ENCODE measurements at places on chromosomes 7 and 10. TPM values are rescaled to one million over a fixed set of nuclear protein-coding genes. Genes with fewer than 3 reads are reported as not detected.

PLAC9 gene
- total RNA-seq, result not detected

CYP2C8 gene
- not detected for total RNA-seq

LHFPL3 gene
- total RNA-seq, result not detected

GSAP gene
- 9.2 TPM for total RNA-seq

ZNF425 gene
- 3.1 TPM for total RNA-seq

TMEM236 gene
- not detected for total RNA-seq

FEZF1 gene
- total RNA-seq, result not detected

HGF gene
- under 0.01 TPM for total RNA-seq

NPFFR1 gene
- not detected for total RNA-seq

OR2A1 gene
- not detected for total RNA-seq

HTRA1 gene
- total RNA-seq, result 121 TPM

LIPF gene
- not detected for total RNA-seq

ZNF680 gene
- total RNA-seq, result 12.3 TPM

RET gene
- total RNA-seq, result 1.2 TPM

UBE2D4 gene
- 4.9 TPM for total RNA-seq

OR2A7 gene
- total RNA-seq, result 1.7 TPM

RBAK gene
- total RNA-seq, result 7.5 TPM

ACTL6B gene
- total RNA-seq, result not detected

HOXA9 gene
- 4.3 TPM for total RNA-seq

TAS2R60 gene
- total RNA-seq, result not detected

CFAP70 gene
- 1.3 TPM for total RNA-seq

ZNF467 gene
- total RNA-seq, result 1.2 TPM

SGCE gene
- total RNA-seq, result 29.2 TPM

LRRD1 gene
- not detected for total RNA-seq

STEAP1B gene
- 7.0 TPM for total RNA-seq

LEP gene
- 0.24 TPM for total RNA-seq

FAM25G gene
- total RNA-seq, result not detected

CUL2 gene
- total RNA-seq, result 21.4 TPM

CLDN3 gene
- total RNA-seq, result not detected

MEOX2 gene
- total RNA-seq, result not detected

CREB5 gene
- total RNA-seq, result 10.6 TPM

ITGB8 gene
- total RNA-seq, result 24.9 TPM

OPALIN gene
- not detected for total RNA-seq

NEUROG3 gene
- not detected for total RNA-seq
